ENCODE measurements at places on chromosomes 3 and 15.

DNA sequence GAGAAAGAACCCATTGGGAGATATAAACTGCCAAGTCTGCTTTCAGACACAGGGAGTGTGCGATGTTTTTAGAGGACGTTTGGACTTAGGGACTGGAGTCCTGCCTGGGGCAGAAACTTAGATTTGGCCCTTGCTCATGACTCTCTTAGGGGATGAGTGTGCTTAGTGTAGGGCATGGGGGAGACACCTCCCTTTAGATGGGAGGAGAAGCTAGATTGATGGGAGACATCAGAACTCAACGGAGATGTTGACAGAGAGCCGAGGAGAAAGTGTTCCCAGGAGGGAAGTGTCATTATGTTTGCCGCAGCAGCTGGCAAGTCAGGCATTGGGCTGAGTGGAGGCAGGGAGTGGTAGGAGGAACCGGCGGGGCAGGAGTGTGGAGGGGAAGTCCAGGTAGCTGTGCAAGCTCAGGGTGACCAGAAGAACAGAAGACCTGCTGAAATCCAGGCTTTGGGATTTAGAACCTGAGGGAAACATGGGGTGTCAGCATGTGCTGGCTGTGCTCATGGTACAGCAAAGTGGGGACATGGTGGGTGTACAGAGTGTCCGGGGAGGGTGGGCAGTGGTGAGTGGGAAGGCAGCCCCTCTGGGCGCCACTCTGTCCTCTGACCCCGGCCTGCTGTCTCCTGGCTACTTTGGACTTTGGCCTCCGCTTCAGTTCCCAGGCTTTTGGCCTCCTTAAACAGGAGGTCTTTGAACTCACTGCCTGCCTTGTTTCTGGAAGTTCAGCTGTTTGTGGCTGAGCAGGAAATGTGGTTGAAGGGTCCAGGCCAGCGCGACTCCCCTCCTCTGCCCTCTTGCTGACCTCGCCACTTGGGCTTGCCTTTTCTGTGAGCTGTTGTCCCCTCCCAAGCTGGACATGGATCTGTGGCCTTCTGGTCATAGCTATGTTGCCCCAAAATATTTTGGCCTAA is 324.0 kb upstream of the LRRFIP2 start:
- no peak for DNase-seq

GRCh38 chr3:14921034-14921616 is 26.3 kb upstream of the NR2C2 start:
- peak; percentile 69 for DNase-seq

GRCh38 chr3:37202035-37202434 is 27.7 kb upstream of the LRRFIP2 start:
- DNase-seq: no peak

DNA sequence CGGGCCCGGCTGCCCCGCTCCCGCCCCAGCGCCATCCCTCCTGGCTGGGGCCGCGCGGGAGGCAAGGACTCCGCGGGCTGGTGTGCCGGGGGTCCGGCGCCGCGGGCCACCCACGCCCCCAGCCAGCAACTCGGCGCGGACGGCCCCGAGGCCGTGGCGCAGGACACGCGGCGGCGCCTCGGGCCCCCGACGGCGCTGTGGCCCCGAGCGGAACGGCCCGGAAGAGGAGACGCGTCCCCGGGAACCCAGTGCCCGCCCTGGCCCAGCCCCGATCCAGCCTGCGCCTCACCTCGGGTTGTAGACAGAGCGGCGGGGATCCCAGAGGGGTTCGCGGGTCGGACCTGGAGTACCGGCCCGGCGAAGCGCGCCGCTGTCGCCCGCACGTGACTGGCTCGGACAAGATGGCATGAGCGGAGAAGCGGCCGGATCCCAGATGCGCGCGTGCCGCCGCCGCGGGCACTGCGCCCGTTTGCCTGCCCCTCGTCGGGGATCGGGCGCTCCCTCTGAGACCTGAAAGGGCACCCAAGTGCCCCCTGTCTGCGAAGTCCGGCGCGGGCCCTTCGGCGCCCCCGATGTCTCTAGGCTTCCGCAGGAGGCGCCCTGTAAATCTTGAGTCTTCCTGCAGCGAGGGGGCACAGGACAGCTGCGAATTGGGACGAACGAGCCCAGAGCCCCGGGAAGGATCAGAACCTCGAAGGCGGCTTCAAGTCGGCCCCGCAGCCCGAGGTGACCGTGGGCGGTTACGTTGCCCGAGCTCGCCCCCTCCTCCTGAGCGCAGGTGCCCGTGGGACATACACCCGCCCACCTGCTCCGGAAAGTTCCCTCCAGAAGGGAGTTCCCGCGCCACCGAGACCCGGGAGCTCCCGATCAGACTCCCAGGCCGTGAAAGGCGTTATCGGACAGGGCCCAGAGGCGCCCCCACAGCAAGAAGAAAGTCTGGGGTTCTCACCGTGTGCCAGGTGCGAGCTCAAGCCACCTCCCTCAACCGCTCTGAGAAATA is 598 bp upstream of the SFMBT1 start:
- DNase-seq: peak; percentile 32

DNA sequence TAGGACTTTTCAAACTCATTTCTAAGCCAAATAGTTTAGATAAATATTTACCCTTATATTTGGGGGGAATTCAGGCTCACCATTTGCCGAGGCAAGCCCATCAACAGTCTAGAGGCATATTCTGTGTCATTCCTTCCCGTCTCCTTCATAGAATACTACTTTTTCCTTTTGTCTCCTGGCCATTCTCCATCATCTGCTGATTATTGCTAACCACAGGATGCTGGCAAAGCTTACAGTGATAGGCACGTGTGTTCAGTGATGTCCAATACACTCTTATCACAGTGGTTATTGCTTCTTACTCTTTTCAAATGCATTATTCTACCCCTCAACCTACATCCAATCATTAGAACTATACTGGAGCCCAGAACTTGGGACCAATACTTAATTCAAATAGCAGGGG is 130.6 kb upstream of the ZBED2 start:
- DNase-seq: no peak

GRCh38 chr3:128532012-128532983 is 39.3 kb upstream of the GATA2 start:
- DNase-seq: no peak

DNA sequence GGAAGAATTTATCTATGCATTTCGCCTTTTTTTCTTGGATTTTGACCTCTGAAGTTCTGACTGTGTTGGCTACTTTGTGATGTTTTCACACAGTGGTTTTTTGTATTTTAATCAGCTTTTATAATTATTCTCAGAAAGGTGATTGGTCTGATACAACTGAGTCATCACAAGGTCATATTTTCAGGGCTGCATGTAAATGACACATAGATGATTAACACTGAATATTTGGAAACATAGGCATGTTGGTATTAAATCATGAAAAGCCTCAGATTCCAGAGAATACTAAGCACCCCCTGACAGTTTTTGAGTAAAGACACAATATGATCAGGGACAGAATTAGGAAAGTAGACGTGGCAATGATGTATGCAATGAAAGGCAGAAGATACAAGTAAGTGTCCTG is 175.5 kb upstream of the SLCO3A1 start:
- no peak for DNase-seq

DNA sequence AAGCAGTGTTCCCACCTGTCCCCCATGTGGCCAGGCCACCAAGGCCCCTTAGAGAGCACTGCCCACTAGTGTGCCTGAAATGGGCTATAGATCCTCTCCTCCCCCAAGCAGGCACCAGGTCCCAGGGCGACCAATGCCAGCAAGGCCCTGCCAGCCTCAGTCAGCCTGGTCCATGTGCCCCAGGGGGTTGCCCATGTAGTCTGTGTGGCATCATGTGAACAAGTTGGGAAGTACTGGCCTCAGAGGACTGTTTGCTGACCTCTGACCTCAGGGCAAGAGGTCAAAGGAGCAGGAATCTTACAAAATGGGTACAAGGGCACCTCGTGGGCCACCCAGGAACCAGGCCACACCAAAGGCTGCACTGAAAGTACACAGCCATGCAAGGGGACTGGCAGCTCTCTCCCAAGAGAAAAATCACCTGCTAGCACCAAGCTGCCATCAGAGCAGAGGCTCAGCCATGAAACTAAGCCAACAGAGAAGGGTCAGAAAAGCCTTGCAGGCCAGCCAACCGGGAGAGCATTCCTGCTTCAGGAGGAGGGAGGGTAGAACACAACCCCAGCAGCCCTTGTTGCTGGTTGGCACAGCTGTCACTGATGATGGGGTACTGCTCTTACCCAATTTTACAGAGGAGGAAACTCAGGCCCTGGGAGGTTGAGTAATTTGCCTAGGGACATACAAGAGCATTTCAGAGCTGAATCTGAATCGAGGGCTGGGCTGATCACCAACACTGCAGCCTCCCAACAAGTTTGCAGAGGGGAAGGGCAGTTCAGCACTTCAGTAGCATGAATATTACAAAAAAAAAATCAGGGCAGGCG is 5.2 kb upstream of the FURIN start:
- DNase-seq: no peak

- no peak for DNase-seq
Observed at GRCh38 chr3:98961161-98962155, 60.0 kb upstream of the DCBLD2 start.

DNA sequence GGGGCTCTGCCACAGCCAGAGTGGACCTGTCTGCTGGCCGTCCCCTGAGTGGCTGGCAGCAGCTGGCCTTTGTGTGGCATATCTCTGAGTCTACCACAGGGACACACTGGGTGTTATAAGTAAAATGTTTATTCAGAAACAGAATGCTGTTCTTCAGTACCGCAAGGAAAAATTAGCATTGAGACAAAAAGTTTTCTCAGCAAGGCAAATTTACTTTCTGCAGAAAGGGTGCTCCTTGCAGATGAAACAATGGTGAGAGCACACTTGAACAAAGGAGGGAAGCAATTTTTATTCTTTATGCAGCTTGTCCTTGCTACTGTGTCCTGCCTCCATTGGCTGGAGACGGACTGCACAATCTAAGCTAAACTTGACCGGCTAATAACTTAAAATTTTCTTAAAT is 4.0 kb downstream of the TMEM89 start:
- DNase-seq: no peak

GRCh38 chr3:156166808-156167207 is 46.4 kb downstream of the KCNAB1 start:
- no peak for DNase-seq

GRCh38 chr3:154227531-154227930 is 96.8 kb downstream of the DHX36 start:
- no peak for DNase-seq

- DNase-seq: no peak
Observed at GRCh38 chr3:104956620-104957345, 409.9 kb upstream of the ALCAM start.

DNA sequence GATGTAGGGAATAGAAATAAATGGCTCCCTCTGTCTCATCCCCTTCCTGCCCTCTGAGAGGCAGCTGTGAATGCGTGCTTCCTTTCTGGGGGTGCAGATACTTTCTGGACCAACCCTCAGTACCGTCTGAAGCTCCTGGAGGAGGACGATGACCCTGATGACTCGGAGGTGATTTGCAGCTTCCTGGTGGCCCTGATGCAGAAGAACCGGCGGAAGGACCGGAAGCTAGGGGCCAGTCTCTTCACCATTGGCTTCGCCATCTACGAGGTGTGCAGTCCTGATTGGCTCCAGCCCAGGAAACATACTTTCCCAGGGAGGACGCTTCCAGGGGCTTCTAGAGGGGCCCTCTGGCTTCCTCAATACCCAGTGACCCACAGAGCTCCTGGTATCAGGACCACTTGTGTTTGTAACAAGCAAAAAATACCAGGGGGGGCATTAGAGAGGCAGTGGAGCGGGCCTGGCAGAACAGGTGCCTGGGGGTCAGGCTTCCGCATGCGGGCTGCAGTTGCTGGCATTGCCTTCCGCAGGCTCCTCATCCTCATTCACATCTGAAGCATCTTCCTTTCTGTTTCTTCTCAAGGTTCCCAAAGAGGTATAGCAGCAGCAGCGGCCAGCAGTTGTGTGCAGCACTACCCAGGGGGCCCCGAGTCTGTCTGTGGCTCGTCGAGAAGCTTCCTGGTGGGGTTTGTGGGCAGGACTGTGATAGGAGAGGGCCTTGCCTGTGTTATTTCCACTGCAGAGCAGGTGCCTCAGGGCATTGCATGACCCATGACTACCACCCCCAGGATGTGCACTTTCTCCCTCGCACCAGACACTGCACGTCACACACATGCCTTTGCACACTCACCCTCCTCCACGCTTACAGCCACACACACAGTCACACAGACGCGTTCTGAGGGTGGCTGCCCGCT is 42.5 kb downstream of the CAPN3 start:
- no peak for DNase-seq

GRCh38 chr3:23303601-23304217 is 100.6 kb downstream of the UBE2E2 start:
- no peak for DNase-seq

DNA sequence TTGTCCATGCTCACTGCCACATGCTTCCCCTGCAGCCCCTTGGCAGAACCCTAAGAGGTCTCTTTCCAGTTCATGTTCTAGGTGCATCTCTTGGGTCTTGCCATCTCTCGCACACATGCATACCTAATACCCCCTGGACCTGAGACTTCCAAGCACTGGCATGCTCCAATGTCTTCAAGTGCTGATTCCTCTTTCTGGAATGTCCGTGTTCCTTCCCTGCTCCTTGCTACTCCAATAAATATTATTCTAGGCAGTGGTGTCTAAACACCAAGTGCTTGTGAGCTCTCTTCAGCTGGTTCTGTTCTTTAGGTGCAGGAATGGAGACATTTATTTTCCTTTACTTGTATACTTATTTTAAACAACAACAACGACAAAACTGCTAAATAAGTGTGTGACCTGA is 370.1 kb downstream of the LPP start:
- no peak for DNase-seq

- DNase-seq: no peak
Observed at GRCh38 chr15:61724251-61724939, 335.9 kb downstream of the VPS13C start.

DNA sequence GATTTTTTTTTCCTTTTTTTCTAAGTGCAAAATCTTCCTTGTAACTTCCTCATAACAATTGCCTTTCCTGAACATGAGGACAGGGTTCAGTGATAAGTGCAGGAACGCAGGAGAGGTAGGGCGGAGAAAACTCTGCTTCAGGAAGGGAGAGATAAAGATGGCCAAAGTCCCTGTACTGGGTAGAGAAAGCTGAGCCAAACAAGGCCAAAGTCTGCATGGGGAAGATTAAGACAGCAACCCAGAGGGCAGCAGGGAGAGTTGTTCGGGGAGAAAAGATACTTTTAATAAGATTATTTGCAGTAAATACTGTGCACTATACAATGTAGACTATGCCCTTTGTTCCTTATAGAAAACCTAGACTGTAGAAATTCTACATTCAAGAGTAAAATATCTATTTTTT is 55.4 kb upstream of the LRRFIP2 start:
- DNase-seq: no peak

GRCh38 chr3:24191801-24192403 is 246.8 kb downstream of the NR1D2 start:
- DNase-seq: no peak

DNA sequence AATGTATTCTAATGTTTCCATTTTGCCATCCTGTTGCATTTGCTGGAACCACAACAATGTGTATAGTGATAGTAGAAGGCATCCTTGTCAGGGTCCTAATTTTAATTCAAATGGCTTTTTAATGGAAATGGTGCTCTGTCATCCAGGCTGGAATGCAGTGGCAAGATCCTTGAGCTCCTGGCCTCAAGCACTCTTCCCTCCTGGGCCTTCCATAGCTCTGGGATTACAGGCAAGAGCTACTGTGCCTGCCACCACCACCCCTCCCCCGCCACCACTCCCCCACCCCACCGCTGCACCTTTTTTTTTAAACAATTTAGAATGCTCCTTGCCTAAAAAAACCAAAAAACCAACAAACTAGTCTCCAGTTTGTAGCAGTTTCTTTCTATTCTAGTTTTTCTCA is 15.2 kb upstream of the IQCF6 start:
- DNase-seq: no peak

GRCh38 chr3:197082871-197083270 is 53.3 kb upstream of the MELTF start:
- no peak for DNase-seq

- no peak for DNase-seq
Observed at GRCh38 chr3:11554236-11554610, 89.5 kb downstream of the VGLL4 start.

- DNase-seq: no peak
Observed at GRCh38 chr3:139203752-139204151, 140.1 kb upstream of the MRPS22 start.
